ENCODE measurements at places on chromosomes 7 and 10.

GRCh38 chr10:121216721-121217181 lies 365.6 kb downstream of the WDR11 start:
- no peak for DNase-seq

- DNase-seq, result no peak
These were observed 36.0 kb downstream of the TRUB1 start for GRCh38 chr10:114973997-114974396.

DNA sequence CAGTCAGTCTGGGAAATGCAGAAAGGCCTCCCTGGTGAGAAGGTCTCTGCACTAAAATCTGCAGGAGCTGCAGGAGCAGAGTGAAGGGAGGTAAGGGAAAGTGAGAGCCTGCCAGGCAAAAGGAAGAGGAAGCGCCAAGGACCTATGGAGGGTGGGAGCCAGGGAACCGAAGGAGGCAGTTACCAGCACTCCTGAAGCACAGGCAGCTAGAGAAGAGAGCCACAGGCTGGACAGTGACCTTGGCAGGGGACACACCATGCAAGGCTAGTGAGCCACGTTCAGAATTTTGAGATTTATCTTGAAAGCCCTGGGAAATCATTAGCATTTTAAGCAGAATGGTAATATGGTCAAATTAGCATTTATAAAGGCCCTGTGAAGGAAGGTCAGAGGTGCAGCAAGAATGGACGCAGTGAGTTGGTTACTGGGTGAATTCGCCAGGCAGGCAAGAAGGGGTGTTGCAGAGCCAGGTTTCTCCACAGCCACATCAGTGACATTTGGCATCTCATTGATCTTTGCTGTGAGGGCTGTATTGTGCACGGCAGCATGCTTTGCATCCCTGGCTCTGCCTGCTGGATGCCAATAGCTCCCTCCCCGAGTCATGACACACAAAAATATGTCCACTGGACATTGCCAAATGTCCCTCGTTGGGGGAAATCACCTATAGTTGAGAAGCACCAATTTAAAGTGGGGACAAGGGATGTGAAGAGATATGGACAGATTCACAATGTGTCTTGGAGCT lies 54.7 kb upstream of the LANCL2 start:
- DNase-seq, result no peak

DNA sequence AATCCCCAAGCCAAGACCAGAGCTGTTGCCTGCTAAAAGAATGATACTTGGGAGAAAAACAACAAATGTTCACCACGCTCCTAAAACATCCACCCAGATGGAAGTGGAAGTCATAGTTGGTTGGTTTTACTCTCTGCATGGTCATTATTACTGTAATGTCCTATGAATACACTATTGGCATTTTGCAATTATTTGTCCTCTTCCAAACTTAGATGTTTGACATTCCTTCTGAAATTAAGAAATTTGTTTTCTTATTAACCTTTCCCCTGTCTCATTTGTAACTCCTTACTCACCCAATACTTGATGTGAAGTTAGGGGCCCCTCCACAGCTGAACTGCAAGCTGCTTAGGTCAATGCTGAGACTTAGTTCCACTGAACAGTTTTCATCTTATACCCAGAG lies 383.3 kb downstream of the INHBA start:
- DNase-seq, result no peak

DNA sequence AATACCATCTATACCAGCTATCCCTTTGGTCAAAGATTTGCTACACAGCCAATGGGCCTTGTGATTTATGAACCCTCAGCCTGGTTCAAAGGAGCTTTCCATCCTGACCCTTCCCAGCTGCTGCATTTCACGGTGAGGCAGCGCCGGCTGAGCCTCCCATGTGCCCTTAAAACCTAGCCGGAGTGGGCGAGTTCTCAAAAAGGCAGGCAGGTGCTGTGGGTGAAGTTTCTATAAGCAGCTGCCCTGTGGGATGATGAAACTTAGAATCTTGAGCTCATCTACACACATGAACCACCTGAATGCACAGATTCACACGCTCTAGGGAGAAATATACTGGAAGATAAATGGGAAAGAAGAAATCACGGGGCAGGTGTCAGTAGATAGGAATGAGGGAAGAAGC lies 224.7 kb downstream of the MLLT10 start:
- no peak for DNase-seq

DNA sequence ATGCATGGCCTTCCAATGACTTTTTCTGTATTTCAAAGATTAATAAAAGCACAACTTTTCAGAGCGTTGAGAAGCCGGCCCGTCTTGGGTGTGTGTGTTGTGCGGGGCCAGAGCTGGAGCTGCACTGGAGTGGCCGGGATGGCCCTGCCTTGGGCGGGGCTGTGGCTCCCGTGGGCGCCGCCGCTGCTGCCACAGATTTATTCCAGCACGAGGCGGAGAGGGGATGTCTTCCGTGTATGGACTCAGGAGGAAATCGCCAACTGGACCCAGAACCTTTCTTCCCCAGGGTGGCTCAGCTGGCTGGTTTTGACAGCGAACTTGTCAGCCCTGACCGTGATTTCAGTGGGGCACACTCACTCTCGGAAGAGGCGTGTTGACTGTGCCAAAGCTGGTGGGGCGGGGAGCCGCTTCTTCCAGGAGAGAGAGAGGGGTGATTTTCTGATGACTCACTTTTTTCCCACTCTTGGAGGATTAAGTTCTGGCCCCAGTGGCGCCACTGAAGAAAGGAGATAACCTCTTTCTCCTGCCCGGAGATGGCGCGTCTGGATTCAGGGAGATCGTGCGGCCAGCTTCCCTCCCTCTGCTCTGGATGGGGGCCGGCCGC lies 72.4 kb downstream of the DNAJB6 start:
- no peak for DNase-seq

DNA sequence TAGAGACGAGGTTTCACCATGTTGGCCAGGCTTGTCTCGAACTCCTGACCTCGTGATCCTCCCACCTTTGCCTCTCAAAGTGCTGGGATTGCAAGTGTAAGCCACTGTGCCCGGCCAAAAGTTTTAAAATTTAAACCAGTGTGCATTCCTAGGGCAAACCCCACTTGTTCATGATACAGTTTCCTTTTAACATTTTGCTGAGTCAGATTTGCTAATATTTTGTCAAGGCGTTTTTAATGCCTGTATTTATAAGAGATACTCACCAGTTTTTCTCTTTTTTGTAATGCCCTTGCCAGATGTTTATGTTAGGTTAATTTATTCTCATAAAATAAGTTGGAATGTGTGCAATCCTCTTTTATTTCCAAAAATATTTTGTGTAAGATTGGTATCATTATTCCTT lies 927.4 kb downstream of the DNAJB9 start:
- no peak for DNase-seq
